ENCODE measurements at places on chromosomes 6 and 20.

- DNase-seq = no peak
Measured at GRCh38 chr6:127381384-127381783, 38.0 kb upstream of the ECHDC1 start.

DNA sequence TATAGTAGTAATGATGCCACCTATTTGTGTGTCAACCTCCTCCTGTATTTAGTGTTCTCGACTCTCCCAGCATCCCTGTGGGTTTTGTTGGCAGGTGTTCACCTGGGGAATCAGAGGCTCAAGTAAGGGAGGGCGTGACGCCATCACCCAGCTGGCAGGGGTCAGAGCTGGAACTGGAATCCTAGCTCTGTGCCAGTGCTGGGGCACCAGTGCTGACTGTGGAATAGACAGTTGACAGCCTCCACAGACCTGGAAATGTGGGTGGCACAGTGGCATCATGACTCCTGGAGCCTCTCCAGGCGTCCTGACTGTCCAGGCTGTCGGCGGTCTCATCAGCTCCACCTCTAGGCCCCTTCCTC is 102.8 kb downstream of the SYCP2 start:
- no peak for DNase-seq

- DNase-seq = no peak
Measured at GRCh38 chr20:36819659-36820058, 46.1 kb upstream of the DSN1 start.

- no peak for DNase-seq
Measured at GRCh38 chr20:60420676-60421229, 462.5 kb downstream of the CDH26 start.

GRCh38 chr20:458776-459175 is 3.6 kb downstream of the TBC1D20 start:
- DNase-seq = no peak

Measured in BJ (cell line).